ENCODE measurements at places on chromosomes 11 and 22.

DNA sequence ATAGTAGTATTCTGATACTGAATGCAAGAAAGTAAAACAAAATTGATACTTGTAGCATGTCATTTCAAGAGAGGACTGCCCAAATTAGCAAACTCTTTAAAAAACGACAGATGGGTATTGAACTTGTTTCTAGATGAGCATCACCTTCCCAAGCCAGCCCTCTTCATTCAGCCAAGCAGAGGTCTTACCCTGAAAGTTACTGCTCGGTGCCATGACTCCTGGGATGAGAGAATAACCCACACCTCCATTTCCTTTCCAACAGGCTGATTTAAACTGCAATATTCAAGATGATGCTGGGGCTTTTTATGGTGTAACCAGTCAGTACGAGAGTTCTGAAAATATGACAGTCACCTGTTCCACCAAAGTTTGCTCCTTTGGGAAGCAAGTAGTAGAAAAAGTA lies 84.5 kb upstream of the RASSF10 start:
- DNase-seq: no peak

GRCh38 chr11:16771350-16772140 lies 33.1 kb downstream of the C11orf58 start:
- no peak for DNase-seq

DNA sequence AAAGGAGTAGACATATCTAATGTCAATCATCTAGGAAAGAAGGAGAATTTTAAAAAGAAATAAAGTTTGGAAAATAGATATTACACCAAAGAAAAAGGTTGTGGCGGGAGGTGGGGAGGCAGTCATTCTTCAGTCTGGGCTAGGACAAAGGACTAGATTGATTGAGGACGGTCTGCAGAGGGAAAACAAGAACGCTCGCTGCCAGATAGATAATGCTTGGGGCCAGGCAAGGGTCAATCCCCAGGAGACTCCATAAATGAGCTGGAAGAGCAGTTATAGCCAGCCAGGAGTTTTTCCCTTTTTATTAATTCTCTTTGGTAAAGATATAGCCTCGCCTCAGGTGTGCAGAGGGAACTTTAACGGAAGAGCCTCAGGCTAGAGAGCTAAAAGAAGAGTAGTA lies 6.3 kb downstream of the TRPC6 start:
- no peak for DNase-seq

GRCh38 chr11:34345540-34345876 lies 12.3 kb downstream of the ABTB2 start:
- no peak for DNase-seq

- no peak for DNase-seq
These were observed 21.3 kb downstream of the PIWIL4 start for GRCh38 chr11:94588366-94588942.

DNA sequence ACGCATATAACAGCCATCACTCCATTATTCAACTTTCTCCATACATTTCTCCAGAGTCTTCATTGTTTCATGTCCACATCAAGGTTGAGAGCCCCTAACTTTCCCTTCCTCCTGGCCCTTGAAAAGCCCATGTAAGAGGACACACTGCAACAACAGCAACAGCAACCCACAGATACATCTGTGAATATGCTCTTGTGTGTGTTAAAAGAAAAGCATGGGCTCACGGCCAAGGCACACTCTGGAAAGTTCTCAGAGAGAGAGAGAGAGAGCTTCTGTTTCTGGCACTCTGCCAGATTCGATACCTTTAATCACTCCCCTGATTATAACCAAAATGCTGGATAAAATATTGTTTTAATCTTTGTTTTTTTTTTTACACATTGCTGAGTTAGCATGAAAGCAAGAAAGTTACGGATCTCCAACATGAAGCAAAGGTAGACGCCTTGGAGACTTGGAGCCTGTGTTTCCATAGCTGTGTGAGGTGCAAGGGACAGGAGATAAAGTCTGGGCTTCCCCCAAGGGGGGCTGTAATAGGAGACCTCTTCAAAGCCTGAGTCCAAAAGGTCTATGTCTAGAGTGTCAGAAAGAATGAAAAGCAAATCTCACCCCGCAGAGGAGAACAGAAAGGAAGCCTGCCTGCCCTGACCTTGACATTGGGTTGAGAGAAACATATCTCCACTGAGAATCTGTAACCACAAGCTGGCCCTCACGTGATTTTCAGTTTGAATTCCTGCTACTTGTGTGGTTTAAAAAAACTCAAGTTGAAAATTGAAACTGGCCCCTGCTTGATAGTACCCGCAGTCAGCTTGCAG lies 33.7 kb upstream of the MPPED1 start:
- no peak for DNase-seq

DNA sequence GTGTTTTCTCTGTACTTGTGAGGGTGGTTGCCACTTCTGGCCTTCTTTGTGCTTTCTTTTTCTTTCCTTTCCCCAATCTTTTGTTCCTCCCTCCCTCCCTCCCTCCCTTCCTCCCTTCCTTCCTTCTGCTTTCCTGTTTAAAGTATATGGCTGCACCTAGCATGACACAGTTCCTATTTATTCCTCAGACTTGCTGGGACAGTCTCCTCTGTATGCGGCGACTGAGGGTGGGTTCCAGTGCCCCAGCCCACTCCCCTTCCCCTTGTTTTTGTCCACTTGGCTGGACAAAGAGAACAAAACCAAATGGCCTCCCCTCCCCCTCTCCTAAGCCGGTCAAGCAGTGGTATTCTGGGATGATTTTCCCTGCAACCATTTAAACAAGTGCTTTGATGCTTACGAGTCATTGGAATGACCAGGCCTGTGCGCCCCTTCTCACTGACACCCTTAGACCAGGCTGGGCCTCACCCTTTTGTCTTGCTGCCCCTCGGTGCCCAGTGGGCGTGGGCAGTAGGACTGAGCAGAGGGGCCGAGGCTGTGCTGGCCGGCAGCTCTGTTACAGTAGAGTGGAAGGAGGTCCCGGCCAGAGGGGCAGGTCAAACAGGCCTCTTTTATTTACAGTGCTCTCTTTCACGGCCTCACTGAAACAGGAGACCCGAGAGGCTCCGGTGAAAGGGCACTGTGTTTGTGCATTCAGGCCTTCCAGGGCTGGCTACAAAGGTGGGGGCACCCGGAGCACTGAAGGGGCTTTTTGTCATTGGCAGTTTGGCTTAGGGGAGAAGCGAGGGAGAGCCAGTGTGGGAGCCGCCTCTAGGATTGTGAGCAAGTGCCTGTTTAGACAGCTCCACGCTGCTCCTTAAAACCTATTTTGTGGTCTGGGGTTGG lies 32.2 kb downstream of the ZBTB16 start:
- DNase-seq: no peak

- DNase-seq: no peak
These were observed 38.5 kb upstream of the APLNR start for GRCh38 chr11:57275582-57275981.
